ENCODE measurements at places on chromosomes 3 and 15. TPM values are rescaled to one million over a fixed set of nuclear protein-coding genes. Genes with fewer than 3 reads are reported as not detected.

Gene CMTM8
- total RNA-seq = 16.2 TPM

DNA sequence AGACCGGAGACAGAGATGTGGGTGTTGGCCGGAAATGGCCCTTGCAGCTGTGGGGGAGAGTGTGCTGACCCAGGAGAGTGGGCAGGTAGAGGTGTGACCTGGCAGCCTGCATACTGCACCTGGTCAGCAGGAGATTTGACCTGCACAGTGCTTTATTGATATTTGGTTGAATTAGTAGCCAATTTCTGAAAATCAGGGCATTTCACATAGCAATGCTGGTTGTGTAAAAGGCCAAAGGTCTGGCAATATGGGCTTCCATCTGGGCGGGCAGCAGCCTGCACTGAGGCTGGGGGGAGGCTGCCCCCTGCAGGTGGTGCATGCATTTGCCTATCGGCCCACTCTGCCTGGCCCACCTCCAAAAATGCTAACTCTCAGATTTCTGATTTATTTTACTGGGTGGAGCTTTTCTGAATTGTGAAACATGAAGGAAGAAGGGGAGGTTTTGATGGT, 9.4 kb upstream of the MGLL start:
- peak; percentile 78 for DNase-seq

Gene ZCWPW2
- 0.80 TPM for total RNA-seq

GRCh38 chr3:23501201-23501802, 298.2 kb downstream of the UBE2E2 start:
- no peak for DNase-seq

DNA sequence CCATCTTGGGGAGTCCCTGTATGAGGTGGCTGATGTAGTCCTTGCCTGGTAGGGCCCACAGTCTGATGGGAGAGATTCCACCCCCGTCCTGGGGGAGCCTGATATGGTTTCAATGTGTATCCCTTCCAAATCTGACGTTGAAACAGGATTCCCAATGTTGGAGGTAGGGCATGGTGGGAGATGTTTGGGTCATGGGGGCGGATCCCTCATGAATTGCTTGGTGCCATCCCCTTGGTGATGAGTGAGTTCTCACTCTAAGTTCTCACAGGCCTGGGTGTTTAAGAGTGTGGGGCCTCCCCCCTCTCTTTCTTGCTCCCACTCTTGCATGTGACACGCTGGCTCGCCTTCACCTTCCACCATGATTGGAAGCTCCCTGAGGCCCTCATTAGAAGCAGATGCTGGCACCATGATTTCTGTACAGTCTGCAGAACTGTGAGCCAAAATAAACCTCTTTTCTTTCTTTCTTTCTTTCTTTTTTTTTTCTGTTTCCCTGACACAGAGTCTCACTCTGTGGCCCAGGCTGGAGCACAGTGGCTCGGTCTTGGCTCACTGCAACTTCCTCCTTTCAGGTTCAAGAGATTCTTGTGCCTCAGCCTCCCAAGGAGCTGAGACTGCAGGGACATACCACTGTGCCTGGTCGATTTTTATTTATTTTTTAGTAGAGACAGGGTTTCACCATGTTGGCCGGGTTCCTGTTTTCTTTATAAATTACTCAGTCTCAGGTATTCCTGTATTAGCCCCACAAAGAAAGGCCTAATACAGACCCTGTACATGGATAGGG, 28.6 kb downstream of the ITGA11 start:
- no peak for DNase-seq

GRCh38 chr15:58994906-58995453, 7.5 kb downstream of the RNF111 start:
- no peak for DNase-seq

Gene CKMT1A
- 9.4 TPM for total RNA-seq

DNA sequence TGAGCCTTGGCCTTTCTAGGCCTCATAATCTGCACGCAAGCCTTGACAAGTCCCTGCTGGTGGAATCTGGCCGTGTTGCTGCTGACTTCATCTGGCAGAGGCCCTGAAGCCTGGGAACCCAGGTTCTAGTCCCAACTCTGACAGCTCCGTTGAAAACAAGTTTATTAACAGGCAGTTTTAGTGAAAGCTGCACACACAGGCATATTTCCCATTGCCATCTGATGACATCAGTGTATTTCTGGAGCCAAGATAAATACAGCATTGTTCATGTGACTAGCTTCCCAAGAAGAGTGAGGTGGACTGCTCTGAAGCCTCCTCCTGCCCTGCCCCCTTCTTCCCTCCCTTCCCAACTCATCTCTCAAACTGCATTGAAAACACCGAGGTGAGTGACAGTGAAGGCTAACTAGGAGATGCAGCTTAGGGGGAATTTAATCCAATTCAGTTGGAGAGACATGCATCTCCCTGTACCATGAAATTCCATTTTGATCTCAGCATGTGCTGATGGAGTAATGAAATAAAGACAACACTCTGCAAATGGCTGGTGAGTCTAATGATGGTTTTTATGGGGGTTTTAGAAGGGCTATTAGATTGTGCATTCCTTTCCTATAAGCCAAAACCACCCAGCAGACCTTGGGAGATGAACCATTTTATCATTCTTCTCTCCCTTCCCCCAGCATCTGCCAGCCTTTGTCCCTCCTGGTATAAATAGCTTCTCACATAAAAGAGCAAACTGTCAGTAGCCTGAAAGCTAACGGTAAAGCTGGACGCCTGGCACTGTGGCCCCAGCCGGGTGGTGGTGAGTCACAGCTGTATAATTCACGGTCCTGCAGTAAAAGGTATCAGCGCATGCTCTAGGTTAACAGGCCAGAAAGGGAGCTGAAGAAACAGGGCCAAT, 38.0 kb downstream of the PRICKLE2 start:
- DNase-seq = no peak

Gene FETUB
- not detected for total RNA-seq

DNA sequence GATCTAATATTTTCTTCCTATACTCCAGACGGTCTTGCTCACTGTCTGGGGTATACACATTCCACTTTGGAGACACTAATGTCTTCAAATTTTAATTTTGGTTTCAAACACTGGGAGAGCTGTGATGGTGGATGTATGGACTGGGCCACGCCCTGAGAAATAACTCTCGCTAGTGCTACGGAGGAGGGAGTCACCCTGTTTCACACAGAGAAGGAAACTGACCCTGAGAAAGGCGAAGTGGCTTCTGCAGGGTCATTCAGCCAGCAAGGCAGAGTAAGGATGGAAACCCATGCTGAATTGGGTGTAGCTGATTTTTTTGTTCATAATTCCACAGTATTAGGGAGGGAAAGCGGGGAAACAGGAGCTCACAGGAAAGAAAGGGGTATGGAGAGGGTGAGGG, 8.6 kb upstream of the SKIC8 start:
- DNase-seq = no peak

DNA sequence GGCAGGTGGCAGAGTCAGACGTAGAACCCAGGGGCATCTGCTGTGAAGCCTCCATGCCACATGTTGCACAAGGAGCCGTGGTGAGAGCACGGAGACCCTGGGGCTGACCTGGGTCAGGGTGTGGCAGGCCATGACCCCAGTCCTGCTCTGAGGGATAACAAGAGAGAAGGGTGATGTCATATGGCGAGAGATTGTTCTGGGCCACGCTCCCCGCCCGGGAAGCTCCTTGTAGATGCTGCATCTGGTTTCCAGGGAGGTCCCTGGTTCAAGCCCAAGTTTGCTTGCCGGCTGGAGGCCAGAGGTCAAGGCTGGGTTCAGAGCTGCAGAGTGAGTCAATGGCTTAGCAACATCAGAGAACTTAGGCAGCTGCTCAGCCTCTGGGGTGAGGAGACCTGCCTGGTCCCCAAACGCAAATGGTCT, 17.3 kb downstream of the FGD5 start:
- no peak for DNase-seq

DNA sequence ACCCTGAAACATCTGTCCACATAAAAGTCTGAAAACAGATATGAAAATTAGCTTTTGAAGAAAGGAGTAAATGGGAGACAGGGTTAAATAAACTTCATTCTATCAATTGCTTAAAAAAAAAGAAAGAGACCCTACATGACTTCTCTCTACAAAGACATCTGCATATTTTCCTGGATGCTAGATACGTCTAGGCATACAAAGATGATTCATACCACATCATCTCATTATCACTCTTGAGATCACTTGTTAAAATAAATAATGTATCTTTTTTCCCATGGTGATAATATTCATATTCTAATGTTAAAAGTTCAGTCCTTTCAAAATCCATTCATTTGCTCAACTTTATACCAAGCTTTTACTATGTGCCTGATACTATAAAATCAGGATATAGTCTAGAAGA, 295.8 kb downstream of the MAGI1 start:
- DNase-seq = no peak

Gene MOBP
- total RNA-seq = not detected

DNA sequence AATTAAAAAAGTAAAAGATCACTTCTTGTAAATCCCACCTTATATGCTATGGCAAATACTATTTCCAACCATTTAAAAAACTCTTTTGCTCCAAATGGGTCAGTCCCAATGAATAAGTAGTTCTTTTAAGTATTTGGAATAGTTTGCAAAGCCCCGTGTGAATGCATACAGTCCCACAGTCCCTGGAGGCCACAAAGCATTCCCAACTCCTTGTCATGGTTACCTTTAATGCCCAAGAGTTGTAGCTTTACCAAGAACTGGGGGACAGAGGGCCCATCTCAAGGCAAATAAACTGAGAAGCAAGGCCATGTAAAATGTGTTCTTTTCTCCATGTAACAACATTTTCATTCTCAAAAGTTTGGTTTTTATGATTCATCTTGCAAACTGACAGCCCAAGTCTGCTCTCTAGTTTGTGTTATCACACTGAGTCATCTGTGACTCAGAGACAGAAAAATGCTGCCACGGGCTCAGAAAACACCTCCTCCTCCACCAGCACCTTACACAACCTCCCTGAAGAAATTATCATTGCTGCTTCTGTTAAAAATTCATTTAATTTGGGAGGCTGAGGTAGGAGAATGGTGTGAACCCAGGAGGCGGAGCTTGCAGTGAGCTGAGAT, 336.2 kb downstream of the ERC2 start:
- DNase-seq = no peak

- DNase-seq = no peak
Observed at GRCh38 chr3:87498358-87499080, 222.1 kb upstream of the POU1F1 start.

DNA sequence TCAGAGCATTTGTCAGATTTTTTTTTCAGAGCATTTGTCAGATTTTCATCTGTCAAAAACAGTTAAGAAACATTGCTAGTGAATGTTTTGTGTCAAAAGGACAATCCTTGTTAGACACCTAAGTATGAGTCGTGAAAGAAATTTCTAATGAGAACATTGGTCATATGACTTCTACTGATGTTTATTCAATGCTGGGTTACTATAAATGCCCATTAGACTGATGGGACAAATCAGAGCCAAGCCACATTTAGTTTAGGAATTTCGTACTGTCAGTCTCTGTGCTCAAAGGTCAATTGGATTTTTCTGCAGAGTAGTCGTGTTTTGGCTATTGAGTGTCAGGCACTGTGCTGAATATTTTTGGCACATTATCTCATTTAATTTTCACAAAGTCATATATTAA, 31.6 kb downstream of the TSC22D2 start:
- DNase-seq = no peak

Gene FBXO40
- total RNA-seq = not detected

- no peak for DNase-seq
Observed at GRCh38 chr15:98952381-98952803, 55.2 kb downstream of the PGPEP1L start.

Gene PIGZ
- 3.5 TPM for total RNA-seq

Gene C3orf20
- 0.13 TPM for total RNA-seq

Gene PRR20G
- not detected for total RNA-seq

DNA sequence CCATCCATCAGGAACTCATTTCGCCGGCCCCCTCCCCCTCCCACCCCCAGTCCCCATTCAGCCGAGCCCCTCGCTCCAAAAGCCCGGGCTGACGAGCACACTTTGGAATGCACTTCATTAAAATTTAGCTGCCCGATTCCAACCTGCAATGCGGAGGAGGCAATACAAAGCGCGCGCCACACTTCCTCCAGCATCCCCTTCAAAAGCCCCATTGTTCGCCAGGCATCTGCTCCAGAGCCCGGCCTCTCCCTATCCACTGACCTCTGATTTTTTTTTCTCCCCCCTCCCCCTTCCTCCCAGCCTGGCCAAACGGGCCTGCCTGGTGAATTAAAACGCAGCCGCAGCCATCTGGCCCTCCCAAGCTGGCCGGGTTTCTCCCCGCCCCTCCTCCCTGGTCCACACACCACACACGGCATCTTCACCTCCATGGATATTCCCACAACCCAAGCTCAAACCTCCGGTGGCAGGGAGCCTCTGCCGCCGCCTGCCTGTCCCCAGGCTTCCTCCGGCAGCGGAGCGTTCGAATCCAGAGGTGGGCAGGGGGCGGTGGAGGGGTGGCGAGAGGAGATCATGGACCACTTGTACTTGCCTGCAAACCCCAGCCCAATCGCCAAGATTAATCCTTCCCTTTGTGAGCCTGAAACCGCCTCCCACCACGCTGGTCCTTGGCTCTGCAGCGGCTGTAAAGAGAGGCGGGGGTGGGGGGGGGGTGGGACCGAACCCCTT, 441.3 kb downstream of the MAGI1 start:
- DNase-seq = peak; percentile 59

Gene CYP19A1
- not detected for total RNA-seq

- no peak for DNase-seq
Observed at GRCh38 chr3:18061737-18062656, 319.6 kb upstream of the TBC1D5 start.

DNA sequence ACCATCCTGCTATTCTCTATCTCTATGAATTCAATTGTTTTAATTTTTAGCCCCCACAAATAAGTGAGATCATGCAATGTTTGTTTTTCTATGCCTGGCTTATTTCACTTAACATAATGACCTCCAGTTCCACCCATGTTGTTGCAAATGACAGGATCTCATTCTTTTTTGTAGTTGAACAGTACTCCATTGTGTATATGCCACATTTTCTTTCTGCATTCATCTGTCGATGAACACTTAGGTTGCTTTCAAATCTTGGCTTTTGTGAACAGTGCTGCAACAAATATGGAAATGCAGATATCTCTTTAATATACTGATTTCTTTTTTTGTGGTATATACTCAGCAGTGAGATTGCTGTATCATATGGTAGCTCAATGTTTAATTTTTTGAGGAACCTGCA, 58.7 kb downstream of the RETNLB start:
- no peak for DNase-seq

Gene TRIM71
- total RNA-seq = 74.0 TPM

Gene P3H2
- 1.5 TPM for total RNA-seq

DNA sequence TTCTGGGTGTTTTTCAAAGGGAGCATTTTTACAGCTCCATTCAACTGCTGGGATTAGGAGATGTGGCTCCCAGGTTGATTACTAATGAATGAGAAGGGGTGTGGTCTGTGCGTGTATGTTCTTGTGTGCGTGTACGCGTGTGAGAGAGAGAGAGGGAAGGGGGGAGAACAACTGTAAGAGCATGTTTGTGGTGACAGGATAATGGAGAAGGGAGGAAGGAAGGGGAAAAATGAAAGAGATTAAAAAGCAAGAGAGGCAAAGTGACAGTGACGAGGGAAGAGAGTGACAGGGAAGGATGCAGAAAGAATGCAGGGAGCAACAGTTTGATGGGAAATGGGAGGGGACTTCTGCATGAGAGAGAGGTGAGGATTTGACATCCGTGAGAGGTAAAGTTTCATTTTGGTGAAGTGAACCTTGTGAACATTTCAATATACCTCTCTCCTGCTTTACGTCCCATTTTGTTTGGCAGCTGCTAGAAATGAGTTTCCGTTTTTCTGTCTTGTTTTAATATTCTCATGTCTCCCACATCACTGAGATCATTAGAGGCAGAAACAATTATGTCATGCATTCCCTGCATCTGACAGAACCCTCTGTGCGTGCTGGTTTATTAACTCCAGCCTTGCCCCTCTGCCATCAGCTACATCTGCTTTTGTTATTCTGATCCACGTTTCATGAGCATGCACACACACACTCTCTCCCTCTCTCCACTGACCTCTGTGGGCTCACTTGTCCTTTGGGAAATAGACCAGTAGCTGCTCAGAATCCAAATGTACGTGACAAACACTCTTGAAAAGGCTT, 161.6 kb downstream of the GAP43 start:
- no peak for DNase-seq
